NCI-H524 treated with DMSO at 0.1 percent for 48 hours (cell line): ENCODE measurements at places on chromosomes 3 and 15.
A peak's percentile ranks its signal among the peaks of the same experiment; 100 is the strongest.

GRCh38 chr3:27503526-27503925, 19.3 kb upstream of the SLC4A7 start:
- no peak for DNase-seq

DNA sequence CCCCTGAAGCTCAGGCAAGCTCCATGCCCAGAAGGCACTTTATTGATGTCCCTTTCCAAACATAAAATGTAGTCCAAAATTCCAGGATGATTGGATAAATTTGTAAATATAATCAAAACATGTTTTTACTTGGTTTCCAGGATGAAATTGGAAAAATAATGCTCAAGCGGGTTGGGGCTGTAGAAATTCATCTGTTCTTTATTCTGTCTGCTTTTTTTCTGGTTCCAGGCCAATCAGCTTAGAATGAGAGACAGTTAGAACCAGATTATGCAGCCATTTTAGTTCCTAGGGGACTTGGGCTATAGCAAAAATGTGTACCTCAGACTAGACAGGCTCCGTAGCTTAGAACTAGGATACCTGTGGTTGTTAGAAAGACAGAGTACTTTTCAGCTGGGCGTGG, 450.8 kb downstream of the MCTP2 start:
- DNase-seq = no peak

DNA sequence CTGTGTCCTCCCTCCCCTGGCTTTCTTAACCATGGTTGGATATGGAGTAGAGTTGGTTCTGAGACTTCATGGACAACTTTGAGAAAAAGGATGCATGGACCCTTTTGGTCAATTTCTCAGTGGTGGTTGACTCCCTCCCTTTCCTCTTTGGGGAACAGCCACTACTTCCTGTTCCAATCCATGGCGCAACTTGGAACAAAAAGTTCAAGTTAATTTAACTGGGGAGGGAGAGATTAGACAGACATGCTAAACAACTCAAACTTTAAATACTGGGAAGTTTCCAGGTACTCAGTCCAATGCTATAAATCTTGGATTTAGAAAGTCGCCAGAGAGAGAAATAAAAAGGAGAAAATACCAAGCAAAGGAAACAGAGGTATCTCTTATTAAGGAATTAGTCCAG, 202.2 kb downstream of the PDZRN3 start:
- no peak for DNase-seq

GRCh38 chr3:126731044-126731443, 27.0 kb downstream of the CHCHD6 start:
- DNase-seq = no peak

GRCh38 chr3:143529018-143529478, 319.2 kb downstream of the SLC9A9 start:
- no peak for DNase-seq

GRCh38 chr15:38758043-38758442, 193.4 kb upstream of the RASGRP1 start:
- peak; percentile 24 for DNase-seq

DNA sequence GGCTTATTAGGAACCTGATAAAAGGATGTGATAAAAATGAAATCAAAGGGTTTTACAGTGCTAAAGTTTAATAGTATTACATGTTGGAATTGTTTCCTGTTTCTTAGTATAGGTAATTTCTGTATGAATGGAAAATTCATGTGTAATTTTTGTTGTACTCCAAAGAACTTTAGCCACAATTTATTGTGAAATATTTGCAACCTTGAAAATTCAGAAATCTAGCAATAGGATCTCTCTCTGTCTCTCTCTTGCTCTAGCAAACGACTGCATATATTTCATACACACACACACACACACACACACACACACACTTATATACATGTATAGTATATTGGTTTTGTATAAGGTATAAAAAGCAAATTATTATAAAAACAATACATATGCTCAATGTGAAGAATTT, 59.6 kb downstream of the PIAS1 start:
- DNase-seq = no peak

DNA sequence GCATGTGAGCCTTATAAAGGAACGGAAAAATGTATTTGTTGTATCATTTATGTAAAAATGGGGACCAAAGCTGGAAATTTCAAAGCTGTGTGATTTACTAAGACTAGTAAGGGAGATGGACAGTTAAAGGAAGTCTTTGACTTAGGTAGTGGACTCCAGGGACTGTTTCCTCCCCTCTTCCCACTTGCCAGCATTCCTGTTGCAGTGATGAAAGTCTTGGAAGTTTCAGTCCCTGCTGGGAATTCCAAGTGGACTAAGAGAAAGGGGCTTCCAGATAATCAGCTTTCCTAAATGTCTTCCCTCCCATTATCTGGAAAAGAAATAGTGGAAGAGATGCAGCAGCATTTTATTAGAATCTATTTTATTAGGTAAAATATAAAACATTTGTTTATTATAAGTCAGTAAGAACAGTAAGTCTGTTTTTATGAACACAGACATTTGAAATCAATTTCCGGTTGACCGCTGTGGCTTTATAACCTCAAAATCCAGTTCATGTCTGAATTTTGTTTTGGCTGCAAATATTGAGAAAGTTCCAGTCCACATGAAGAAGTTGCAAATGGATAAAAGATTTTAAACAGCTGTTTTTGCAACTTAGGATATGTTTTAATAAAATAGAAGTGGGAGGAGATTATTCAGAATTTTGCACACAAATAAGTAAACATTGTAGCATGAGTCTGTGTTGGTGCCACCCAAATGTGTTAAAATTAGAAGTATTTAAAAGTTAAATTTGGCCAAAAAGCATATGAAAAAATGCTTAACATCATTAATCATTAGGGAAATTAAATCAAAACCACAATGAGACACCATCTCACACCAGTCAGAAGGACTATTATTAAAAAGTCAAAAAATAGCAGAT, 141.8 kb downstream of the IL20RB start:
- no peak for DNase-seq
